ENCODE measurements at places on chromosomes 1 and 21.

GRCh38 chr1:6235296-6235677, 477 bp downstream of the ICMT start:
- DNase-seq: no peak

- no peak for DNase-seq
Observed at GRCh38 chr1:205108464-205108863, 13.3 kb downstream of the RBBP5 start.

GRCh38 chr1:111656086-111657017, 36.8 kb downstream of the RAP1A start:
- no peak for DNase-seq

- DNase-seq: no peak
Observed at GRCh38 chr1:178513278-178513983, 522 bp downstream of the TEX35 start.

DNA sequence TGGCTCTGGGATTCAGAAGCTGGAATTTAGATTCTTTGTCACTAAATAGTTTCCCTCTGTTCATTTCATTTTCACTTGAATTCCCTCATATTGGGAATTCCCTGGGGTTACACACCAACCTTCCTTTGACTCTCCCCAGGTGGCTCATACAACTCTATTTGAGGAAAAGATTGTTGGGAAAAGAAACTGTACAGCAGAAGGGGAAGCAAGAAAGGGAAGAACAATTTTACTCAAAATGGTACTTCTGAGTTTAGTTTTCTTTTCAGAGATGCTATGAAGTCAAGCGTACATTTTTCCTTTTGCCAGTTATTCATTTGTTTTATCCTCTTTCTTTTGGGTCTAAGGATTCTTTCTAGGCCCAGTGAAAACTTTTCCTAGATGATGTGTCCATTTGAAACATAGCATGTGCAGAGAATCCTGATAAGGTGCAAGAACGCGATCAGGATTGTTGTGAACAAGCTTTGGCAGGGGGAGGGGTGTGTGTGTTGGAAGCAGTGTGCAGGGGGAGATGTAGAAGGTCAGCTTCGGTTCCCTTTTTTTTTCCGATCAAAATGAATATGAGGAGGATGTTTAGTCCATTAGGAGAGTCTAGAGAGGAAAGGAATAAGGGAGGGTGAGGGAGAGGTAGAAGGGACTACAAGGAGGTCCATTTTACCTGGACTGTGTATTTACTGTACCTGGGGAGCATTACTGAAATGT, 26.8 kb upstream of the CD1D start:
- DNase-seq: no peak

DNA sequence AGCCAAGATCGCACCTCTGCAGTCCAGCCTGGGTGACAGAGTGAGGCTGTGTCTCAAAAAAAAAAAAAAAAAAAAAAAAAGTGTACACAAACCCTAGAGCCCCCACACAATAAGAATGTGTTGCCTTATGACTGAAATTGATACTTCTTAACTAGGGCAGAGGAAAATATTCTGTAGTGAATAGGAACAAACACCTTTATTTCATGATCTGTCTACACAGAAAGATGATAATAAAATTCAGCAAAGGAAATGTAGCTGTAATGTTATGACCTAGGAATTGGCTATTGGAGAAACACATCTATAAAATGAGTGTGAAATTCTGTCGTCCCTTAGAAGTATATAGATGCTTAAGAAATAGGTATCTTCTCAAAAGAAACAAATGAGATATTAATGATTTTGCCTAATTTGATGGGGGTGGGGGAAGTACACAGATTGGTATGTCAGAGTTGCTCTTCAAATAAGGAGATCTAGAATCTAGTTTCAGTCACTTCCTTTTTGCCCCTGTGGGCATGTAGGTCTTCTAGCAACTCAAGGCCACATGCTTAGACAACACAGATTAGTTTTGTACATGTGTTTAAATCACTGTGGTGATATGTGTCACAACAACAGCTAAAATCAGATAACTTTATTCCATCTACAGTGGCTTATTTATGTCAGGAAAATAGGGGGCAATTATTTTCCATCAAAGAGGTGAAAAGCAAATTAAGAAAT, 10.7 kb upstream of the GPR25 start:
- no peak for DNase-seq

- DNase-seq: no peak
Observed at GRCh38 chr1:171160211-171160610, 24.9 kb upstream of the FMO2 start.
